ENCODE measurements at places on chromosomes 16 and 17.

GRCh38 chr16:5188318-5188988, 90.9 kb upstream of the EEF2KMT start:
- no peak for DNase-seq

- DNase-seq: no peak
These were observed 204.7 kb downstream of the HS3ST4 start for GRCh38 chr16:25896411-25896810.

- no peak for DNase-seq
These were observed 46.0 kb downstream of the LMF1 start for GRCh38 chr16:924806-925205.

DNA sequence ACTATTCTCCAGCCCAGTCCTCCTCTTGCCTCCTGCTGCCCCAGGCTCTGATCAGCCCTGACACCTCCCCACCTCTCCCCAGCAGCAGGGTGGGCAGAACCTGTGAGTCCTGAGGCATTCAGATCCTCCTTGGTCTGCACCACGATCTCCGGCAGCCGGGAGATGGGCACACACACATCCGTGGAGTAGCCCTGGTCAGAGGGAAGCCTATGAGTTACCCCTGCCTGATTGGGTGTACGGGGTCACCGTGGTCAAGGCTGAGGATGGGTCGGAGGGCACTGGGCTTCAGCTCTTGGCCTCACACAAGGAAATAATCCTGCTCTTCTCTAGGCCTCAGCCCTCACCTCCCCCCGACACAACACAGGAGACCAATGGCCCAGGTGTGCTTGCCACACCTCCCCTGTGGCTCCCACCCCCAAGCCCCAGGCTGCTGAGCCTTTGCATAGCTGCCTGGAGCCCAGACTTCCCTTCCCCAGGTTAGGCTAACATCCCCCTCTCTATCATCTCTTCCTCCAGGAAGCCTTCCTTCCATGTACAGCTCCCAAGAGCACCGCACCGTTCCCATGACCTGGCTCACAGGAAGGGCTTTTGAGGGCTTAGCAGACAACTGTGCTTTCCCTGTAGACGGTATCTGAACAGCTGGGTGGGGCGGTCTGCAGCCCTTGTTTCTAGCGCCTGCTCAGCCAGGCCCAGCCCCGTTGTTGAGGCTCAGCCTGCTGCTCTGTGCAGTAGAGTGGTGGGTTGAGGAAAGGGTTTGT, 3.7 kb downstream of the LDHD start:
- DNase-seq: no peak

- DNase-seq: peak; percentile 49
These were observed 9.5 kb downstream of the FOXF1 start for GRCh38 chr16:86519649-86520316.

GRCh38 chr17:55903028-55903690, 152.3 kb downstream of the PCTP start:
- DNase-seq: no peak

GRCh38 chr17:13413001-13413400, 188.7 kb downstream of the HS3ST3A1 start:
- no peak for DNase-seq

- no peak for DNase-seq
These were observed 279.5 kb upstream of the ASIC2 start for GRCh38 chr17:33572615-33573014.

DNA sequence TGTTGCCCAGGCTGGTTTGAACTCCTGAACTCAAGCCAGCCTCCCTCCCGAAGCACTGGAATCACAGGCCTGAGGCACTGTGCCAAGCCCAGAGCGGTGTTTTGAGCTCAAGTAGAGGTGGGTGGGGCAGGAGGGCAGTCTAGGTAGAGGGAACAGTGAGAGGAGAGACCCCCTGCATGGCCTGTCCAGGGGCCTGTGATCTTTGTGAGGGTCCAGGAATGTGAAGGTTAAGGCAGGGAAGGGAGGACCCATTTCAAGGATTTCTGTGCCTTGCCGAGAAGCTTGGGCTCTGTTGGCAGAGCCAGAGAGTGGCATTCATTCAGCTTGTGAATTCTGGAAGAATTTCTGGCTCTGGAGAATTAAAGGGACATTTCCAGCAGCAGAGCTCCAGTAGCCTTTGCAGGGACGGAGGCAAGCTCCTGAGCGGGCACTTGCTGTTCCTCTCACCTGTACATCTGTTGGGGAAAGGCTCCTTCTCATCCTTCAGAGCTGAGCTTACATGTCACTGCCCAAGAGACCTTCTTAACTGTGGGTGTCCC, 2.7 kb downstream of the WWOX start:
- DNase-seq: no peak

All from stimulated activated CD4-positive, alpha-beta T cell treated with anti-CD3 and anti-CD28 coated beads, TNF-alpha, amount 100 ng/mL, for 1 hour (primary cell).